Ecto neural progenitor cell (in vitro differentiated cells): ENCODE measurements at places on chromosomes 4 and X.
A peak's percentile ranks its signal among the peaks of the same experiment; 100 is the strongest.

DNA sequence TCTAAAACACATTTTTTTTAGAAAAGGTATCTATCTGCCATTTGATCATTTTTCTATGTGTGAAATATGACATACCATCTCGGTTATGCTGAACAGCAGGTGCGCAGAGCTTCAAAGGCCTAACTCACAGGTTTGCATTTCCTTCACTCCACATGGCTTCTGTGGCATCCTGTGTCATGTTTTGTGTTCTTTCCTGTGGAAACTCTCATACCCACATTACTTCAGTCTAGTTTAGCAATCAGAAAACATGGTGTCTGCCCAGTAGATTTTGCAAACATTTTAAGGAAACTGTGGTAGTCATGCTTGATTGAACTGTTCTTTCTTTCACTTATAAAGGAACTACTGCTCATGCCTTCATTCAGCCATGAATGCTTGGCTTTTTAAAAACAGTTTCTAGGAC is 11.3 kb upstream of the ARAP2 start:
- DNase-seq = no peak

GRCh38 chr4:156981262-156981769 is 9.7 kb upstream of the PDGFC start:
- DNase-seq = no peak

- no peak for DNase-seq
Observed at GRCh38 chrX:39675619-39676018, 422.1 kb downstream of the BCOR start.

GRCh38 chr4:75053352-75053751 is 120.4 kb downstream of the PARM1 start:
- no peak for DNase-seq

DNA sequence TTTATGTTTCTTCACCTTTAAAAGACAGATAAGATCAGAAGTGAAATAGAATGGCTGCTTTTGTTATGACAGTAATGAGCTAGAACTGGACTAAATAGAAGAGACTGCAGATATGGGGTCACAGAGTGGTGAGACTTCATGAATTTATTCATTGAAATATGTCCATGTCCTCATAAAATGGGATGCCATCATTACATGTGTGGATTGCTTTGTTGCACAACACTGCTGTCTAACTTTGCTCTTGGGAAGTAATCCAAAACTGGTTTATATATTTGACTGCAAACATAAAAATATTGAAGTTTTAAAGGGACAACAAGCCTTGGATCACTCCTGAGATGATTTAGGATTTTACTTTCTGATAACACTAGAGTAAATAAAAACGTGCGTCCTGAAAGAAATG is 209.2 kb upstream of the FAT4 start:
- DNase-seq = no peak

DNA sequence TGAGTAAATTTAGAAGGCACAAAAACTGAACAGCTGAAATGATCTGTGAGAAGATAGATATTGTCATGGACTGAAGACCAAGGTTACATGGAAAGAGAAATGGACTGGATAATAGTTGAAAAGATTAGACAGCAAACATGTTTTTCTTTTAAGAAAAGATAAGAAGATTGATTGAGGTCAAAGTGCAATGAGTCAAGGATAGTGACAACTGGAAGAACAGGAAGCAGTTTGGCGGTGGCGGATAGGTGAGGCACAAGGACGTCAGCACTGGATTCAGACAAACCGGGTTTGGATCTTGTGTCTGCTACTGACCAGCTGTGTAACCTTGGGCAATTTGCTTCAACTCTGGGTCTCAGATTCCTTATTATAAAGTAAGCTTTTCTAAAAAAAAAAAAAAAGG is 2.0 kb upstream of the HPGD start:
- no peak for DNase-seq

DNA sequence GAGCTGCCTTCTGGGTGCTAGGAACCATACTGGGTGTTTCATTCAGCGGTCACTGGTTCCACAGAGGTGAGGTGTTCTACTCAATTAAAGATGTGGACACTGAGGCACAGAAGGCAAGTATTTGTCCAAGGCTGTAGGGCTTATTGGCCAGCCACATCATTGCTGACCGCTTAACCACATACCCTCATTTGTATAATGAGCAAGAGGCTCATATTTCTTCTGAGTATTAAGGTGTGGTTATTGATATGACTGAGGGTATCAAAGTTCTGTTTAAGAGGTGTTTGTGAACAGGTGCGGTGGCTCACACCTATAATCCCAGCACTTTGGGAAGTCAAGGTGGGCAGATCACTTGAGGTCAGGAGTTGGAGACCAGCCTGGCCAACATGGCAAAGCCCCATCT is 14.3 kb downstream of the RNF4 start:
- no peak for DNase-seq

- no peak for DNase-seq
Observed at GRCh38 chr4:142230991-142231390, 594.6 kb downstream of the IL15 start.

- DNase-seq = no peak
Observed at GRCh38 chr4:163395055-163395454, 51.4 kb downstream of the NPY5R start.

GRCh38 chr4:83282049-83282535 is 2.5 kb downstream of the COQ2 start:
- no peak for DNase-seq

DNA sequence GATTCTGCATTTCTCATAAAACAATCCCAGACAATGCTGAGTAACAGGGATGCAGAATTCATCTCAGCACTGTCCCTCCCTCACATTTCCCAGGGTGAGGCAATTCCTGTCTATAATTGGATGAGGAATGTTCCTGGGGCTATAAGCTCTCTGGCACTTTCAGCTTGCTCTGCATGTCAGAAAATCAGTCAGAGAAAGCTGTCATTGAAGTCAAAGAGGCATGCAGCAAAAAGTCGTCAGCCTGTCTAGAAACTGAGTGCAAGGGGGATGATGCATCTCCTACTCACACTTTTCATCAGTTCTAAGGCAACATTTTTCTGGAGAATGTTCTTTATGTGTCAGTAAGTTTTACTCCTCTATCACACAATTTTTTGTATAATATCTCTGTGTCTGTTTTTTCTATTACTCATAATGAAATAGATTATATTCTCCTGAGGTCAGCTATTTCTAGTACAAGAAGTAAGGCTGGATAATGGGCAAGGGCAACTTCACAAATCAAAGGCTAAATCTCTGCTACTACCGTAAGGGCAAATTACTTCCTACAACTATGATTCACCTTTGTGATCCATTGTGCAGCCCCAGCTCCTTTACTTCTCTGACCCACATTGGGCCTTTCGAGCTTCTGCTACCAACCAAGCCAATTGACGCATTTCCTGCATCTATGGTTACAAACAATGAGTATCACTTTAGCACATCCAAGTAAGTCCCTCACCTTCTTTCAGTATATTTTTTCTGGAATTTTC is 56.0 kb downstream of the TASL start:
- no peak for DNase-seq

- DNase-seq = no peak
Observed at GRCh38 chrX:31038575-31039326, 33.1 kb downstream of the FTHL17 start.

- no peak for DNase-seq
Observed at GRCh38 chr4:152678841-152679240, 956 bp downstream of the TMEM154 start.

DNA sequence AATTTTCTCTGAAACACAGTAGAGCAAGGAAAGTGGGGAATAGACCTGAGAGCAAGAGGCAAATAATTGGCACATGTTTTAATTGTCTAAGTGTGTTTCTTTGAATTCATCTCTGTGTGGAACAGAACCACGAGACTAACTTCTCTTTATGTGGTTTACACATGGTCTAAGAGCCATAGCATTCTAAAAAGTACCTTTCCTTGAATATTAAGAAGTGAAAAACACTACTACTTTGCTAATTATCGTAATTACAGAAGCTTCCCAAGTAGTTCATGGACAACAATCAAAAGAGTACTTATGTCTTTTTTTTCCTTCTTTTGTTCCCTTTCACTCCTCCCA is 2.9 kb upstream of the CYBB start:
- DNase-seq = no peak

DNA sequence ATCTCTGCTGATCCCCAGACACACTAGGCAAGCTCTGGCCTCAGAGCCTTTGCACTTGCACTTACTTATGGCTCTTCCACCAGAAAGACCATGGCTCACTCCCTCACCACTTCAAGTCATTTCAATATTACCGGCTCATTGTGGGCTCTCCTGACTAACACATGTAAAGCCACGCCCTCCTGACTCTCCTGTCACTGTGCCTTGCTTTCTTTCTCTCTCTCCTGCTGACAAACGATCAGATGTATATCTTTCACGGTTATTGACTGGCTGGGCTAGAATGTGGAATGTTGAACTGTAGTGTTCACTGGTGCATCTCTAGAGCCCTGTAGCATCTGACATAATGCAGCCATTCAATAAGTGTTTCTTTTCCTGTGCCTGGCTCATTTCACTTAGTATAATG is 425.1 kb downstream of the RAB28 start:
- DNase-seq = no peak

DNA sequence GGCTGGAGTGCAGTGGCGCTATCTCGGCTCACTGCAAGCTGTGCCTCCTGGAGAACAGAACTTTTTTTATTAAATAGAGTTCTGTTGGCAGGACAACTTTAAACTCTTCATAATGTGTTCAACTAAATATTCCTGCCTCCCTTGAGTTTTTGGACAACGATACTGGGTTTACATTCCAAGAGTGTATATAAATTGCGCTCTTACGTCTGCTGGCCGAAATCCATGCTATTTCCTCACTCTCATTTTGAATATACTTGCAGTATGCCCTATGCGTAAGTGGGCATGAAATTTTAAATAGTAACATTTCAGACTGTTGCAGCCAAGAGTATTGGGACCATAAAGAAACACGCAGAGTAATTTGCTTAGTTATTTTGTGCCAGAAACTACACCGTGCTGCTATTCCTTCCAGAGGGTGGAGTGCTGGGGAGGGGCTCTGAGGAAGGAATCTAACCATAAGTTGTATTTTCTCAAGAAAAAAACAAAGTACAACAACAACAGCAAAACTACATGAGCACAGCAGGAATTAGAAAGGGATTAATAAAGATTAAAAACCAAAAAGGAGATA is 480.0 kb downstream of the NLGN4X start:
- DNase-seq = no peak

- peak; percentile 54 for DNase-seq
Observed at GRCh38 chr4:81600520-81601357, 129.0 kb upstream of the RASGEF1B start.

DNA sequence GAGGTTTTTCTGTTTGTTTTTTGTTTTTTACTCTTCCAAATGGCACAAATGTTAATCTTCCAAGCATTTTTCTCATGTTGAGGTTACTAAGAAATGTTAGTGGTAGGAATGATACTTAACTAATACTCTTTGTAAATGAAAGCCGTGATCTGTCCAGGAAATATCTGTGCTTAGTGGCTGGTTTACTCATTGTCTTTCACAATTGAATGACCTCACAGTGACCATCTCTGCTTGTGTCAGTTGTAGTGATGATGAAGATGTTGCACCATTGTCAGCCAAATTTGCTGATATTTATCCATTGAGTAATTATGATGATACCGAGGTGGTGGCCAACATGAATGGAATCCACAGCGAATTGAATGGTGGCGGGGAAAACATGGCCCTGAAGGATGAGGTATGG is 93.5 kb downstream of the TNIP2 start:
- DNase-seq = no peak

- peak; percentile 58 for DNase-seq
Observed at GRCh38 chrX:118115953-118116712, 477 bp downstream of the KLHL13 start.

DNA sequence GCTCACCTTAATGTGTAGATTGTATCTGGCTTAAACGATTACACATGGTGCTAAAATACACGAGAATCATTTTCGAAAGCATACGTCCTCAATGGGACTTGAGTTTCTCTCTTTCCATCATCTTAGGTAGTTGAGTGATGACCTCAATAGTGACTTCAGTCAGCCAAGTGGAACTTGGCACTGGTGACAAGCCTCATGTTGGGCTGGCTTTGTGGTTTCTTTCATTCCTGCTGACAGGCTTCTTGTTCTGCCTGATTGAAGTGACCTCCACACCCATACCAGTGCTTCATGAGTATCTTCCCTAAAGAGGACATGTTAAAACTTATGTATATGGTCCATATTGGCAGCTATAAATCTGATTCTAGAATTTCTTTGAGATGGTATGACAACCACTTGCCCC is 159.1 kb upstream of the WDR1 start:
- no peak for DNase-seq

- DNase-seq = no peak
Observed at GRCh38 chrX:155179346-155179997, 36.8 kb upstream of the VBP1 start.

DNA sequence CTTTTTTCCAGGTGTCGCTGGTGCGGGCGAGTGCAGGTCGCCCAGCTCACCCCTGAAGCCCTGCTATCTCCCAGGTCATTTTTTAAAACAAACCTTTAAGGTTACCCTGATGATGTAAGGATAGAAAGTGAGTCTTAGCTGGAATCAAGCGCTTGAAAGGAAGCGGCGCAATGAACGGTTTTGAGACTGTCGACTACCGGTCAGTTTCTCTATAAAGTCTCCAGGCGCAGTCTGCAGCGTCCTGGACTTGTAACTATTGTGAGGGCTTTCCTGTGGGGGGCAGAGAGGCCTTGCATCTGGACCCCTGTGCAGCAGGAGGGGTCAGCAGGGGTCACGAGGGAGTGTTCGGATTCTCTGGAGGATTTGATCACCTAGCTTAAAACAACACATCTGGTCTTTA is 1.6 kb downstream of the KIT start:
- no peak for DNase-seq

DNA sequence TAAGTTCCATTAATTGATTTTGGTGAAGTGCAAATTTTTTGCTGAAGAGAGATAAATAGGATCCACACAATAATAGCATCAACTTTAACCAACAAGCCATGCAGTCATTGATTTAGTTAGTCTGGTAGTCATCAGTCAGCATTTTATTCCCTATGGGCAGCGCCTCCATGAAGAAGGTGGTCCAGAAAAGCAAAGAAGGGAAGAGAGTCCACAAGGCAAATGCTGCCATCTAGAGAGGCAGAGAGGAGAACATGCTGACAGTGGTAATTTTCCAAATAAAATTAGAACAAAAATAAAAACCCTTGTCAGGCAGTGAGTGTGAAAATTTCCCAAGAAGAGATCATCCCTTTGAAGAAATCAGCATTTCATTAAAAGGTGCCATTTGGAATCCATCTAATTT is 366.7 kb upstream of the FAM241A start:
- no peak for DNase-seq

GRCh38 chr4:87853108-87853507 is 20.3 kb downstream of the MEPE start:
- no peak for DNase-seq

DNA sequence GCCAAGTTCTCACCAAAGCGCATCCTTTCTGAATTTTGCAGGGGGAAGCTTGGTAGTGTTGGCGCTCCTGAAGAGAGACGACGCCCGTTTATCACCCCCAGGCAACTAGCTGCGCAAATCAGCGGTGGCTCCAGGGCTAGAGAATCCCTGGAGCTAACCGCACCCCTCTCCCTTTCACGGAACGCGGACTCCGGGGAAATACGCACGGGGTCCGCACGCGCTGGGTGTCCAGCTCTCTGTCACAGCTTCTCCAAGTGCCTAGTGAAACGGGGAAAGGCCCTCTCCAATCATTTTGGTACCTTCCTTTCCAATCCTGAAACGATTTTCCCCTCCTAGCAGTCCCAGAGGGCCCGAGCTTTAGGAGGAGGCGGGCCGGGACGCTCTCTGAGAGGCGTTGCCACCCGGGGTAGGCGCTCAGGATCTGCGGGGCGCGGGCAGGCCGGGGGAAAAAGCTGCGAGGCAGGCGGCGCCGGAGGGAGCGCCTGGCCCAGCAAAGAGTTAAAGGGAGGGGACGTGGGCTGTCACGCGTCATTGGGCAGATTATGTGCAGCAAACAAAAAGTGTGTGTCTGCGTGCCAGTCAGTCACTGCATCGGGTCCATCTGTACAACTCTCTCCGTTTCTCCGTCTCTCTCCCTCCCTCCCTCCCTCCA is at the start of gene PRDM8:
Gene PRDM8 (plus strand): TSS at position 582 of the 652 bp plus-strand sequence. CDS start 2,578 bp downstream, outside the sequence.
- DNase-seq = peak; percentile 66
